Heart left ventricle (tissue), 16 donors: ENCODE measurements at places on chromosomes 1 and 21.

- H3K36me3 ChIP-seq = no peaks in the 10 kb centered on the region
- H3K4me1 ChIP-seq = no peaks in the 10 kb centered on the region
- DNase-seq = no peak
- no peak overlapping the region for H3K4me3 ChIP-seq
Measured at GRCh38 chr1:238951809-238952208, 434.6 kb upstream of the CHRM3 start.

DNA sequence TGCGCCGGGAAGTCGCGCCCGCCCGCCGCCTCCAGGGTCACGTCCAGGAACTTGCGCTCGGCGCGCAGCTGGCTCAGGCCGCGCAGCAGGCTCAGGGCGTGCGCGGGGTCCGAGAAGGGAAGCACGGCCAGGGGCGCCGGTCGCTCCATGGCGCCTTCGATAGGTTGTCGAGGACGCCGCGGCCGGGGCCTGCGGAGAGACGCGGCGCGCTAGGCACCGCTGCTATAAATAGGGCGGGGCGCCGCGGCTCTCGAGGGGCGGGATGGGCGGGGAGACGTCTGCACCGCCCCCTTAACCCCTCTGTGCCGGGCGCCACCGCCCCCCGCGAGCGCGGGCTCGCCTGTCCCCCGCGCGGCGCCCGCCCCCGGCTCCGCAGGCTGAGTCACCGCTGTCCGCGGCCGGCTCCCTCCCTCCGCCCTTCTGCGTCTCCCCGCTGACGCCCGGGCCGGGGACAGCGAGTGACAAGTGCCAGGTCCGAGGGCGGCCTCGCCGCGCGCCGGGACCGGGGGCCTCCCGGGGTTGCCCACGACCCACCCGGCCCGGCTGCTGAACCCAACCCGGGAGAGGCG, at the start of gene KLHL21:
TSS of gene KLHL21 (minus strand) at position 201 of the 569 bp plus-strand sequence. CDS start at position 149, 52 bp downstream.
- peak within 1 kb of the TSS; percentile 72 for H3K4me3 ChIP-seq
- H3K4me1 ChIP-seq = peaks cover 45% of the 10 kb centered on the region
- peak within 1 kb of the TSS; percentile 100 for H3K27ac ChIP-seq
- peak; percentile 96 for DNase-seq
- H3K36me3 ChIP-seq = peaks cover 15% of the 10 kb centered on the region
- H3K27me3 ChIP-seq = no peaks in the 10 kb centered on the region

GRCh38 chr1:31373897-31374486, 1.1 kb upstream of the FABP3 start:
- H3K27me3 ChIP-seq = no peaks in the 10 kb centered on the region
- peak overlapping the region; percentile 99 for H3K27ac ChIP-seq
- H3K4me3 ChIP-seq = no peak overlapping the region
- DNase-seq = no peak
- peaks cover 5% of the 10 kb centered on the region for H3K4me1 ChIP-seq

- H3K36me3 ChIP-seq = no peaks in the 10 kb centered on the region
- H3K4me3 ChIP-seq = no peak overlapping the region
- H3K4me1 ChIP-seq = no peaks in the 10 kb centered on the region
- no peaks in the 10 kb centered on the region for H3K27me3 ChIP-seq
- no peak for DNase-seq
- H3K27ac ChIP-seq = no peak overlapping the region
Measured at GRCh38 chr1:165287329-165287728, 69.2 kb downstream of the LMX1A start.

DNA sequence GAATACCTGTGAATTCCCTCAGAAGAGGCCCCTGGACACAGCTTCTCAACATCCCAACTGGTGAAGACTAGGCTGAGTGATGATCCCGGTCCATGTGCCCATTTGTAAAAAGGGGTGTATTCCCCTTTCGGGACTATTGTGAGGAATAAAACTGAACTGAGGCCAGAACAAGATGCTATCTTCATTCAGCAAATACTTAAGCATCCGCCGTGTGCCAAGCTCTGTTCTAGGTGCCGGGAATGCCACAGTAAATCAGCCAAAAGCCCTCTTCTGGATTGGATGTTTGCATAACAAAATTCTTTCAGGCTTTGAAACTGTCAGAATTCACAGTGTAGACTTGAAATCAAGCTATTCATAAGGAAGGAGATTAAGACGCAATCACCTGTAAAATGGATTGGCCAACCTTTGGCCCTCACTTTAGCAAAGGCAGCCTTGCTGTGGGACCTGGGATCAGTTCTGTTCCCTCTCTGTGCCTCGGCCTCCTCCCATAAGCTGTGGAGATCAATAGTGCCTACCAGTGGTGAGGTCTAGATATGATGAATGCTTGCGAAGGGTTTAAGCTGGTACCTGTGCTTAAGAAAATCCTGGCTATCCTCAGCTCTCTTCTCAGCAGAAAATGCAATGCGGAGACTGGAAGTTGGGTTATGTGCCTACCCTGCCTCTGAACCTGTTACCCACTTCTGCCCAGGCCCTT, 1.8 kb downstream of the ALPL start:
- H3K4me1 ChIP-seq = peaks cover 30% of the 10 kb centered on the region
- DNase-seq = no peak
- H3K4me3 ChIP-seq = peak overlapping the region; percentile 51
- H3K36me3 ChIP-seq = no peaks in the 10 kb centered on the region

DNA sequence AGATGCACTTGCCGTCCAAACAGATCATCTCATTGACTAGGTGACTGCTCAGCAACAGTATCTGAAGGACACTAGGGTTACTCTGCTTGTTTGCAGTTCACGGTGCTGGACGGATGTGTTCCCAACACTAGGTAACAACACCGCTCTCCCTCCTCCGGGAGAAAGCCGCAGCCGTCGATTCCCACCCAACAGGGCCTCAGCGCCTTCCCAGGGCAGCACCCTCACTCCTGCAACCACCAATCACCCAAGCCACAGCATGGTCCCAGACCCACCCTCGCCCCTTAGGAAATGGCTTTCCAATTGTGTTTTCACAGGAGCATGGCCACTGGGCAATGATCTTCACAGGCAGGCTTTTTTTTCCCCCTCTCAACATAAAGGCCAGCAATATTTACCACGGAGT, 779 bp downstream of the TLR5 start:
- no peak overlapping the region for H3K27ac ChIP-seq
- no peaks in the 10 kb centered on the region for H3K27me3 ChIP-seq
- H3K4me3 ChIP-seq = peak overlapping the region; percentile 72
- peaks cover 29% of the 10 kb centered on the region for H3K4me1 ChIP-seq
- no peaks in the 10 kb centered on the region for H3K36me3 ChIP-seq

DNA sequence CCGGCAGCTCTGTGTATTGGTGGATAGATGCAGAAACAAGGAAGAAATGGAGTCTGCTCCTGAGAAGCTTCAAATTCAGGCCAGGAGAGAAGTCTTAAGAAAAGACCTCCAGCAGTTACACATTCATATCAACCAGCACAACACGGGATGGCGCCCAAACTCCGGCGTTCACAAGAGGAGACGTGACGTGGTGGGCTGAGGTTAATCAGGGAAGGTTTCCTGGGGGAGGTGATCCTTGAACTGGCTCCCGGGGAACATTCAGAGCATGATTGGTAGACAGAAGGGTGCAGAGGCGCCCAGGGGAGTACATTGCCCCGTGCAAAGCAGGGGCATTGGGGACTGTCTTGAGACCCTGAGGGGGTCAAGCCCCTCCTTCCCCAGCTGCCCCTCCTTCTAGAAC, 27.7 kb upstream of the SPSB1 start:
- no peak for DNase-seq
- H3K27ac ChIP-seq = no peak overlapping the region
- H3K27me3 ChIP-seq = no peaks in the 10 kb centered on the region
- H3K4me3 ChIP-seq = no peak overlapping the region
- H3K4me1 ChIP-seq = no peaks in the 10 kb centered on the region

GRCh38 chr1:194629011-194629410, 1442.6 kb upstream of the B3GALT2 start:
- no peaks in the 10 kb centered on the region for H3K4me1 ChIP-seq
- no peaks in the 10 kb centered on the region for H3K27me3 ChIP-seq
- no peak overlapping the region for H3K4me3 ChIP-seq
- H3K27ac ChIP-seq = no peak overlapping the region
- H3K36me3 ChIP-seq = no peaks in the 10 kb centered on the region

- H3K27ac ChIP-seq = no peak within 1 kb of the TSS
- no peak for DNase-seq
- H3K4me3 ChIP-seq = no peak within 1 kb of the TSS
- no peaks in the 10 kb centered on the region for H3K27me3 ChIP-seq
- no peaks in the 10 kb centered on the region for H3K36me3 ChIP-seq
Measured at GRCh38 chr21:30600787-30601186, at the start of gene KRTAP22-1. Gene KRTAP22-1 (plus strand): TSS chr21:30601087.

DNA sequence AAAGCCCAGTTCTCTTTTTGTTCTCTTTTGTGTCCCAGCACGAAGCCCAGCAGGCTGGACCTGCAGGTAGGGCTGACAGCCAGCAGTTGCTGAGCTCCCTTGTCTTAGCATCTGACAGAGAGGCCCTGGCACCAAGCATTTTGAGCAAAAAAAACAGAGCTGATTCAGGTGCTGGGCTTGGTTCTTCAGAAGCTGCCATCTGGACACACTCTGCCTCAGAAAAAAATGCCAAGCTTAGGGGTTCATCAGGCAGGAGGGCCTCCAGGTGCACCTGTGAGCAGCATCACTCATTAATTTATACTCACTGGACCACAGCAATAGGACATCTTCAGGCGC, 167.1 kb upstream of the PLD5 start:
- H3K4me3 ChIP-seq = no peak overlapping the region
- no peaks in the 10 kb centered on the region for H3K27me3 ChIP-seq
- no peak for DNase-seq
- no peaks in the 10 kb centered on the region for H3K4me1 ChIP-seq
- no peak overlapping the region for H3K27ac ChIP-seq

DNA sequence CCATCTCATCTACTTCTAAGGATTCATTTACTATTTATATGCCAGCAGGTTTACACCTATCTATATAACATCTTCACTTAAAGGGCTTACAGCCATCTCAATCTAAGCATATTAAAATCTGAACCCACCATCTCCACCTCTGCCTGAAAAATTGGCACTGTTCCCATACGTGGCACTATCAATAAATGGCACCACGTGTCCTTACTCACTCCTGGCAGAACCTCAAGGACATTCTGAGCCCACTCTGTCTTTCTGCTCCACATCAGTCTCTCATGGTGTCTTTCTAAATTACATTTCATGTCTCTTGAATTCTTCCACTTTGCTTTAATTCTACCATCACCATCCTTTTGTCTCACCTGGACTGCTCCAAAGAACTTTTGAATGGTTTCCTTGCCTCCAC, 72.2 kb upstream of the HOOK1 start:
- peaks cover 36% of the 10 kb centered on the region for H3K4me1 ChIP-seq
- peak overlapping the region; percentile 83 for H3K27ac ChIP-seq
- no peak for DNase-seq
- H3K4me3 ChIP-seq = no peak overlapping the region

DNA sequence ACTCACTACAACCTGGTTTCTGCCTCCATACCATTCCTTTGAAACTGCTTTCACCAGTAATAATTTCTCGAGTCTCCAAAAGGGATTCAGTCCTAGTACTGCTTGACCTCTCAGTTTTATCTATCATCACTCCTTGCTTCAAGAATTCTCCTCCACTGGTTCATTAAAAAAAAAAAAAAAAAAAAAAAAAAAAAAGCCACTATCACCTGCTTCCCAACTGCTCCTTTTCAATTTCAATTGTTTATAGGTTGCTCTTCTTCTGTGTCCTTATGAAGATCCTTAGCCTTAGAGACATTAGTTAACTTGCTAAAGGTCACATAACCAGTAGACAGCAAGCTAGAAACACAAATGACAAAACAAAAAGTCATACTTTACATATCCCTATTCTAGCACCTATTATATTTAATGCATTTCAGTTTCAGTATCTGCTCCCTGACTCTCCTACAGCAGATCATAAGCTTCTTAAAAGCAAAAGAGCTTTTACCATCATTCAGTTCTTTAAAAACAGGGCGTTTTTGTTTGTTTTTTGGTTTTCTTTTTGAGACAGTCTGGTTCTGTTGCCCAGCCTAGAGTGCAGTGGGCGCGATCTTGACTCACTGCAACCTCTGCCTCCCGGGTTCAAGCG, 7.1 kb downstream of the NRDC start:
- H3K36me3 ChIP-seq = peaks cover 8% of the 10 kb centered on the region
- H3K27me3 ChIP-seq = no peaks in the 10 kb centered on the region
- no peak overlapping the region for H3K27ac ChIP-seq
- no peak for DNase-seq
- no peak overlapping the region for H3K4me3 ChIP-seq
- peaks cover 37% of the 10 kb centered on the region for H3K4me1 ChIP-seq
